Stimulated activated CD4-positive, alpha-beta T cell treated with anti-CD3 and anti-CD28 coated beads, Interleukin-2, amount 100 ng/mL, for 24 hours (primary cell): ENCODE measurements at places on chromosomes 3 and 15.

DNA sequence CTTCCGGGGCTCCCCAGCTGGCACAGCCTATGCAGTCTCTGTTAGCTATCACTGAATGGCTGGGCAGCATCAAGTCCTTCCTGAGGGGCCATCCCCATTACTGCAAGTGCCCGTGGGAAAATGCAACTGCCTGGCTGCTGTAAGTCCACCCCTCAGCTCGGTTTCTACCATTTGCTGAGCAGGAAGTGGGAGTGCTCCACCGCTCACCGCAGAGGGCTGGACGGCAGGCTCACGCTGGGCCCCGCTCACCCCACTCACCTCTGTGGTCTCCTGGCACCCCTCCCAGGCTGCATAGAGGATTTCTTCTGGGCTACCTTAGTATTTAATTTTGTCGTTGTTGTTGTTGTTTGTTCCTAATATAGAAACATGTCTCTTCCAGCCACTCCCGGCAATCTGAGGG is 270.2 kb downstream of the PLCL2 start:
- no peak for DNase-seq

DNA sequence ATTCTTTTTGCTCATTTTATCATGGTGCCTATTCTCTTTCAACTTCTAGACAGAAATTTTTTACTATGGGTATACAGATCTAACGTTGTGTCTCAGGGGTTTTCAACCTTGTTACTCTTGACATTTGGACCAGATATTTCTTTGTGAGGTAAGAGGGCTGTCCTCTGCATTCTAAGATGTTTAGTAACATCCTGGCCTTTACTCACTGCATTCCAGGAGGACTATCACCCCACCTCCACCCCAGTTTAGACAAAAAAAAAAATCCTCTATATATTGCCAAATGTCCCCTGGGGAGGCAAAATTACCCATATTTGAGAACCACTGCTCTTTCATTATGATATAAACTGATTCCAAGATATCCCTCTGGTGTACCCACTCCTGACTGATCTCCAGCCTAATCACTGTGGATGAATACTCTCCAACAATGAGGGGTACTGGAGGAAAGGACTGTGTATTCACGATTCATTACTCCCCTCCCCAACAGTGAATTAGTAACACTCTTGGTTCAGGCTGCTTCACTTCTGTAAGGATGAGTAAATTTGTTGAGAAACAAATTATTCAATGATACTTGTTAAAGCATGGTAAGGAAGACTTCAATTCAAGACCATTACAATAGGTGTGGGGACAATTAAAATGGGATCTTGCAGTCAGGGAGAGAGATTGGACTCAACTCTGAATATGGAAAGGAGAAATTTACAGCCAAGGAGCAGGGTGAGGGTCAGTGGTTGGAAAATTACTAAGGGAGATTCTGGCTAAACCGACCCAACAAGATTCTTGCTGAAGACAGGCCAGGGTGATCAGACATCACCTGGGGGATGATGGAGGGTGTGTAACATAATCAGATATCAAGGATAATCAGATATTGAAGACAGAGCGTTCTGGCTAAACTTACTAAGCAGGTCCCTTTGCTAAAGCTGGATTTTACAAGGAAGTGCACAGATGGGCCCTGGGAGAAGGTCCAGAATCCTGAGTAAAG is 123.8 kb upstream of the DAZL start:
- DNase-seq: no peak

DNA sequence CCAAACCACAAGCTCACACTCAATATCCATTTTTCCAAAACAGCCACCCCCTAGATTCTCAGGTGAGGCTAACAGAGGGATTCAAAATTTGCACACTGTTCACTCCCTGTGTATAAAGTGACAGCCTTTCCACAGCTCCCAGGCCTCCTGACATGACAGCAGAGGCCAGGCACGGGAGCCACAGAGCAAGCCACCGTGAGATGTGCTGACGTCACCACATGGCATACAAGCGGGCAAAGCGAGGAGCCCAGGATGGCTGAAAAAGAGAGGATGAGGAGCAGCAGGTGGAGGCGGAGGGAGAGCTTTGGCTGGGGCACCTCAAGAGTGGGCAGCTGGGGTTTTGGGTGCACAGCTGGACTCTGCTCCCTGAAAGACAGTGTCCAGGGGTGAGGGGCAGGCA is 27.1 kb downstream of the EHD4 start:
- DNase-seq: no peak

DNA sequence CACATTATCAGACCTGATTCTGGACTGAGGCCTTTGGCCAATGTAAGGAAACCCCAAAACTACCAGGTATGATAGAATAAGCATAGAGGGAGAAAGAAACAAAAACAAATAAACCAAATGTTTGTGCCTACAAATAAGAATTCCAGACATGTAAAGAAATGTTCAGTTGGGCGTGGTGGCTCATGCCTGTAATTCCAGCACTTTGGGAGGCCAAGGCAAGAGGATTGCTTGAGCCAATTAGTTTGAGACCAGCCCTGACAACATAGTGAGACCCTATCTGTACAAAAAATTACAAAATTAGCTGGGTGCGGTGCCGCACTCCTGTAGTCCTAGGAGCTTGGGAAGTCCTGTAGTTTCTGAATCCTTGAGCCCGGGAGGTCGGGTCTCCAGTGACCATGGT is 13.0 kb downstream of the TMEM202 start:
- DNase-seq: no peak

DNA sequence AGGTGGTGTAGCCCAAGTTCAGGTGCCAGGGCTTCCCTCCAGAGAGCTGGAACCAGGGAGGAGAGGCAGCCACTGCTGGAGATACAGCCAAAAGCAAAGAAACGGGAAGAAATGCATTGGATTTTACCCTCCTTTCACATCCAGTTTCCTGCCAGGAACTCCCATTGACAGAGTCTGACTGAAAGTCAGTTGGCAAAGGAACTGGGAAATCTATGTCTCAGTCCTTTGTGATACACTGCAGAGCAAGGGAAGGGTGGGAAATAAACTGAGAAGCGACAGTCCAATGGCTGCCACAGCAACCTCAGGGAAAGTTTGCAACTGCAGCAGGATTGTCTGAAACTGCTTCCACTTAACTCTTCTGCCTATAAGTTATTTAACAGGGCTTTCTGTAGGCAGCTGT is 142.6 kb downstream of the SATB1 start:
- no peak for DNase-seq

- DNase-seq: no peak
Observed at GRCh38 chr3:127045435-127046045, 62.6 kb downstream of the PLXNA1 start.

GRCh38 chr3:157464321-157464720 is 27.7 kb downstream of the PTX3 start:
- DNase-seq: no peak

- no peak for DNase-seq
Observed at GRCh38 chr3:62249484-62249776, 123.9 kb downstream of the FEZF2 start.

- no peak for DNase-seq
Observed at GRCh38 chr3:103698646-103699045, 1263.8 kb downstream of the ZPLD1 start.

GRCh38 chr3:24981924-24982323 is 446.1 kb upstream of the RARB start:
- DNase-seq: no peak

DNA sequence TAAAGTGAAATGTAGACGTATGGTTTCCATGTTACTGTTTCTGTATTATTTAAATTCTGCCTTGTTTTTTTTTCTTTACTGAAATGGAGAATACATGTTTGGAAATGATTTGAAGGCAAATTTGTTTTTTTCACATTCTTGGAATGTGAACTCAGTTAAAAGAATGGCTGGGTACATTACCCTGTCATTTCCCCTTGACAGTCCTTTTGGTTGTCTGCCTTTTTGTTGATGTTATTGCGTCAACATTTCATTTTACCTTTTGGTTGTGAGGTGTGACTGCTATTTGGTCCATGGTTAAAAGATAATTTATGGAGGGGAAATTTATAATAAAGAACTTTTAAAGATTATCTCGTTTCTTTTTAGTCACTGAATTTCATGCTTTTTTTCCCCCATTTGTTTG is 3.2 kb upstream of the GPR171 start:
- no peak for DNase-seq

DNA sequence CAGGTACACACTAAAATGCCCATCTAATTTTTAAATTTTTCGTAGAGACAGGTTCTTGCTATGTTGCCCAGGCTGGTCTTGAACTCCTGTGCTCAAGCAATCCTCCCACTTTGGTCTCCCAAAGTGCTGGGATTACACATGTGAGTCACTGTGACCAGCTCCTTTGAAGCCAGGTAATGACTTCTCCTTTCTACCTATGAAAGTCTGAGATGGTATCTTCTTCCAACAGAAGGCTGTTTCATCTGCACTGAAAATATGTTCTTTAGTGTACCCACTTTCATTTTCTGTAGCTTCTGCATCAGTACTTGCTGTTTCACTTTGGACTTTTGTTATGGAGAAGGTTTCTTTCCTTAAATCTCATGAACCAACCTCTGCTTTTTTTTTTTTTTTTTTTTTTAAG is 8.8 kb downstream of the OIP5 start:
- no peak for DNase-seq

DNA sequence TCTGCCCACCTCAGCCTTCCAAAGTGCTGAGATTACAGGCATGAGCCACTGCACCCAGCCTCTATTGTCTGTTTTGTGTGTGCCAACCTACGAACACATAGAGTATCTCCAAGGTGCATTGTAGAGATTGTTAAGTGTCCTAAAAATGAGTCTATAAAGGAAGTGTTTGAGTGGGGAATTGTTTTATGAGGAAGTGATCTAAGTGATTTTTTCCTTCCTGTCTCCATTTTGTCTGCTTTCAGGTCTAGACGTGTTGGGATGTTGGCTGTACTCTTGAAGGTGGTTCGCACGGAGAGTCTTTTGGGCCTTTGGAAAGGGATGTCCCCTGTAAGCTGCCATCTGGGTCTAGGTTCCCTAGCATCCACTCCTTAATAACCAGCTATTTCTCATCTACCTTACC is 7.0 kb downstream of the SLC25A38 start:
- no peak for DNase-seq

DNA sequence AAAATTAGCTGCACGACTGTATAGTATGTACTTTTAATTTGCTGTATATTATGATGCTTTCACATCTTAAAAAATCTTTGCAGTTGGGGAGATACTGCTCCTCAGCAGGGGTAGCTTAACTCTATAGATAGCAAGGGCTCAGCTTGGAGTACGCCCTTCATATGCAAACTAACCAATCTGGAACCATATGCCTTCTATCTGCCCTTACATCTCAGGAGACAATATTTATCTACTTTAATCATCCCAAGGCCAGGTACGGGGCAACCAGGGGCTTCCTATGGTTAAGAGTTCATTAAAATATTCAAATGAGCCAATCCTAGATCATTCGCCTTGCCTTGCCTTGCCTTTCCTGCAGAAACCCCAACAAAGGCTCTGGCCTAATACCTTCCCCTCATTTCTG is 204.1 kb upstream of the ZBTB20 start:
- no peak for DNase-seq

DNA sequence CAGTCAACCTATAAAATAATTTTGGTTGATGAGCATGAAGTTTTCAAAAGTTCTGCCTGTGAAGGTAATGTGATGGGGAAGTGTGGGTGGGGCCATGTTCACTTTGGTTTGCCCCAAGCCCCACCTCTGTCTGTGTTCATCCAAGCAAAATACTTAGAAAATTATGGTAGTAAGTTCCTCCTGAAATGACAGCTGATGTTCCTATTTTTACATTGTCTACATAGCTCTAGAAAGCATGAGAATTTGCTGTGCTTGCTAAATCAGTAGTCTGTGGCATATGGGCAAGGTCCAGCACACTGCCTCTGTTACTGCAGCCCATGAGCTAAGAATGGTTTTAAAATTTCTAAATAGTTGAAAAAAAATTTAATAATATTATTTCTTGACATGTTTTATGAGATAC is 21.9 kb upstream of the CP start:
- no peak for DNase-seq
